ENCODE measurements at places on chromosomes 2 and 18.
A peak's percentile ranks its signal among the peaks of the same experiment; 100 is the strongest.

DNA sequence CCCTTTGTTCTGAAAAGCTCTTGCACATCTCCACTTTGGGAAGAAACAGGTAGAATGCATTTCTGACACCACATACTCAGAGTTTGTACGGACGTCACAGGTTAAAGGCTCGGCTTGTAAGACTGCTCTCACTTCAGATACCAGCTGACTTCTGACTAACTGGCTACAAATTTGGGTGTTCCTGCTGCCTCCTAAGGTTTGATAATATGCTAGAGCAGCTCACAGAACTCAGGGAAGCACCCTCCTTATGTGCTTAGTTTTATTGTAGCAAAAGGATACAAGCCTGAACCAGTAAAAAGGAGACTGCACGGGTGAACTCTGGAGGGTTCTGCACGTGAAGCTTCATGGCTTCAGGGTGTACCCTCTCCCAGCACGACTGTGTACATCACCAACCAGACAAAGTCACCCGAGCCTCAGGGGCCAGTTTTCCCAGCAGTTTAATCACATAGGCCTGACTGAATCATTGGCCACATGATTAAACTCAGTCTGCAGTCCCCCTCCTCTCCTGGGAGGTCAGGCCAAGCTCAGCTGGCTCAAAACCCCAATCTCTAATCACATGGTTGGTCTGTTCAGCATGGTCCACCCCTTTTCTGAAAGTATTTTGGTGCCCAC, 749.5 kb upstream of the RAB6C start:
- DNase-seq = no peak

DNA sequence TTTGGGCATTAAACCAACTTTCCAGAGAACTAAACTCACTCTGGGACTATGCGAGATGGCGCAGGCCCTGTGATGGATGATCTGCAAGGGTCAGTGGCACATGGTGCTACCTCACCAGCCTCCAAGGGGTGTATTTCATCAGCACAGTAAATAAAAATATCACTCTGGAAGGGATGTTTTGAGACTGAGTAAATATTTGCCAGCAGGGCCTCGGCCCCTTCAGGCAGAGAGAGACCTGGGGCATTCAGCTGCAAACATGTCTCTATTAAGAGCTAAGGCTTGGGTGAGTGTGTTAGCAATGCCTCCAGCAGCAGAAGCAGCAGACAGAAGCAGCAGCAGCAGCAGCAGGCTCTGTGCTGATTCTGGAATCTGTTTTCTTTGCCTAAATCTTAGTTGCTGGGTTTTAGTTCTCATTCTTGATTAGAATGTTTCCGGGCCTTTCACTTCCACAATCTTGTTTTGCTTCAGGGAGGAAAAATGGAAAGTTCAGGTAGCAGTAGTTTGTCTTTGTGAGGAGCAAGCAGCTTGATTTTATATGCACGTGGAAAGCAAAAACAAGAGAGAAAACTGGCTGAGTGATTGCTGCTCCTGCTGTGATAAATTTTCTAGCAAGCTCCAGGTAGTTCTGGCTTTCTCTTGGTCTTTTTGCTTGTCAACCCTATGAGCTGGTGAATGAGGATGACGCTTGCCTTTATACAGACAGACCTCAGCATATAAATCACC, 18.6 kb downstream of the ADCYAP1 start:
- DNase-seq = no peak

- no peak for DNase-seq
These were observed 161.6 kb downstream of the EPHA4 start for GRCh38 chr2:221410487-221410886.

DNA sequence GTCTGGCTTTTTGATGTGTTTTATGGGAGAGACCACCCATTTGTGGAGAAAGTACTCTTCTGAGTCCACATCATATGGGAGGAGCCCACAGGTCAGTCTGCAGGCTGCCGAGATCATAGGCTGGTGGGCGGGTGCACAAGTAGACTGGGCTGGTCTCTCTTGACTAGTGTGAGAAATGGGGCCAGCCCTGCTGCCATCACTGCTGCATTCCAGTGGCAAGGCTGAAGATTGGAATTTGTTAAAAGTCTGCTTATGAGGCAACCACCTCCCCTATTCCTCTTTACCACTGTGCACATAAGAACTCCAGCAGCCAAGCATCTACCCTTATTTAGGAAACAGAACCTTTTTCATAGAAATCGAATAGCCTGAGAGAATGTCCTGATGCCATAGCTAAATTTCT, 200.7 kb downstream of the DIS3L2 start:
- no peak for DNase-seq

DNA sequence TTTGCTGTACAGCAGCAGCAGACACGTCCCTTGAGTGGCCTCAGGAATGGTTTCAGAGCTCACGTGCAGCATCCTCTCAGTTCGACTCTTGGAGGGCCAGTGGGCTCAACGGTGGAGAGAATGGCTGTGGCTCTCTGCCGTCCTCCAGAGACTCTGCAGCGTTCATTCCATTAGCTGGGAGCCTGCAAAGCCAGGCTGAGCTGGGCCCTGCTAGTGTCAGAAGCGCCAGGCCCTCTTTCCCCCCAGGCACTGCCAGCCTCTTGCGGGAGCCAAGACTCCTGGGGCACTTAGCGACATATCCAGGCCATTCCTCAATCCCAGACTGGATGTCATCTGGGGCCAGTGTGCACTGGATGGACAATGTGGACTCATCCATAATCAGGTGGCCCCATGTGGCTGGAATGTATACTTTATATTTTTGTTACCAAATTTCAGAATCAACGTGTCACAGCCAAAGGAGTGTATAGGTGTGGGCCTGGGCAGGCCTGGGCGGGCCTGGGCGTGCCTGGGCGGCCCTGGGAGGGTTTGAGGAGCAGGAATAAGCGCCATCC, 125.1 kb upstream of the EPAS1 start:
- DNase-seq = no peak

GRCh38 chr18:22690556-22690955, 242.6 kb upstream of the RBBP8 start:
- DNase-seq = no peak

DNA sequence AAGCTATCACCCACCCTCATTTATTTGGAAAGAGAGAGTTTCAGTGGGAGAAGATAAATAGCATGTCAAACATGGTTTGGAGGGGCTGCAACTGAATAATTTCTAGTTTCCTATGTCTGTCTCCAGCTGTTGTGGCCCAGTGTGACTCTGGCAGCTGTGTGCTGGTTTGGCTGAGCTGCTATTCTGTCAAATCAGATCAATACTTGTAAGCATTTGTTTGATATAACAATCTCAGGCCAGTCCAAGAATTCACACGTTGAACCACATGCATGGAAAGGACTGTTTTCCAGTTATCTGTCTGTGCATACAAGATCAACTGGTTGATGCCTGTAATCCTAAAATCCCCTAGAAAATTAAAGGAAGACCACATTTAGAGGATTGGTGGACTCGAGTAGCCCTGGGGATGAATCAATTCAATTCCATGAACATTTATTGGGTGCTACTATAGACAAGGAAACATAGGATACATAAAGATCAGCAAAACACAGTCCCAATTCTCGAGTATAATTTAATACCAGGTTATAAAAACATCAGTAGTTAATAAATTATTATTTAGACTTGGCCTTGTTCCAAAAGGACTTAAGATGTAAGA, 209.0 kb upstream of the PARD3B start:
- no peak for DNase-seq

DNA sequence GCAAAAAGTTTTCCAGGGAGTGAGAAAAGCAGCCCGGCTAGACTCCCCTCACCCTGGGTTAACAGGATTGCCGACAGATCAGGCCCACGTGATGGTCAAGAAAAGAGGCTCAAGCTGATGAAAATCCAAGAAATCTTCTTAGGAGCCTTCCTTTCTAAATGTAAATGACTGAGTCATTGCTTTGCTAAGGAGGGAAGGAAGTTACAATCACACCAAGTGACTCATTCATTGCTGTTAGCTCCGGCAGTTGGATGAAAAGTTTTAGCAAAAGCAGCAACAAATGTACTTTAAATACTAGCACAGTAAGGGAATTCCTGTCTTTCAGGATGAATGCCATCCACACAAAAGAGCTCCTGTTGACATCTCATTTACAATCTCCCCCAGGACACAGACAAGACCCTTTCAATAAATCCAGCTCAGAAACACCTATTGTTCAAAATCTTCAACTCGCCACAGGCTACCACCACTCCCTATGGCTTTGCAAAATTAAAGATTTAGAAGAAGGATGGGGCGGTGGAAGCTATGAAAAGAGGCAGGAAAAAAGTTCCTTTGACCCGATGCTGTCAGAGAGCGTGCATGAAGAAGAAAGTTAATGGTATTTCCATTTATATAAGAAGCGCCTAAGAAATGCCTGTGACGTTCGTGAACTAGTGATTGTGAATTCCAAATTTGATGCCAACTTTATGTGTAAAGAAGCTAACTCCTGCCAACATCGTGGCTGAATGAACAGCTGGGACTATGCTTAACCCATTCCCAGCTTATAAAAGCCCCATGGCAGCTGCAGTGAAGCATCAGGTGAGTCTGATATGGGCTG, 153.7 kb downstream of the TGIF1 start:
- peak; percentile 79 for DNase-seq

DNA sequence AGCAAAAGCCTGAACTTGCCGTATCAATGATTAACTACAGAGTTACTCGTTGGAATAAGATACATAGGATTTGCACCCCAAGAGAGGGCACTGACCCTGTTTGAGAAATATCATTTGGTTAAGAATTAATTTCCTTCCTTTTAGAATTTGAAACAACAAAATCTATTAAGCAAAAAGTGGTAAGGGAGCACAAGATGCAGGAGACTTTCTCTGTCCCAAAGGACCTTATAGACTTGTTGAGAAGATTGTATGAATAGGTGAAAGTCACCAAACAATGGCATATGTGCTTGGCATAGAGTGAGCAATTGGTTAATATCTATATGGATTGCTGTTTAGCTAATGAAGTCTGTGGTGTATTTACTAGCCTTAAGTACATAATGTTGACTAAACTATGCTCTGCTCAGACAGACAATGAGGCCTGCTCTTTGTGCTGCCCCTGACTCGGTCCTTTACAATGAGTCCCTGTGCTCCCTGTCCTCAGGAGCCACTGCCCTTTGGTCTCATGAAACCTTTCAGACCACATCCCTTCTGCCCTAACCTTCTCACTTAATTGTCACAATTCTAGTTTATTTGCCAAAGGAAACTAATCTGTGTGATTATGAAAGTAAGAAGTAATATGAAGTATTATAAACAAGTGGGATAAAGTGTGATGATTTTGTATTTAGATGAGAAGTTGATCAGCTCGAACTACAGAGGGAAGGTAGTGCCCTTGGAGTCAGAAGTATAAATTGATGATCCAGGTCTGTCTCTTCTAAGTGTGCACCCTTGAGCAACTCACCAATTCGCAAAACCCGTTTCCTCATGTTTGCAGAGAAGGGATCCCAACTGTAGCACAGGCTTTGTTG, 21.2 kb upstream of the HNMT start:
- DNase-seq = no peak

DNA sequence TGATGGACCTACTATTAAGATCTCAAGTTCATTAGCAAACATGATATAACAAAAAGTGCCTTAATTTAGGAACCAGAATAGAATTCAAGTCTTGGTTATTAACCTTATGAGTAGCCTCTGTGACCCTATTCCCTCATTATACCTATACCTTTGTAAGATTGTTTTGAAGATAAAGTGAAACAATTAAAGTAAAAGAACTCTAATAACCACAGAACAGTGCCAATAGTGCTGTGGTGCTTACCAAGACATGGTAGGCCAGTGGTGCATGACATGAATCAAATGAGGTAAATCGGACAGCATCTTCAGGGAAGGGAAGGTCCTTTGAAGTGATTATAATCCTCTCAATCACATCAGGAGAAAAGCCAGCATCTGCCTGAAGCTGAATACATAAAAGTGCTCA, 36.4 kb downstream of the METTL4 start:
- DNase-seq = no peak

- peak; percentile 4 for DNase-seq
These were observed 542 bp downstream of the PGAP1 start for GRCh38 chr2:196925768-196926561.

- no peak for DNase-seq
These were observed 66.8 kb upstream of the STK39 start for GRCh38 chr2:168314236-168314635.

DNA sequence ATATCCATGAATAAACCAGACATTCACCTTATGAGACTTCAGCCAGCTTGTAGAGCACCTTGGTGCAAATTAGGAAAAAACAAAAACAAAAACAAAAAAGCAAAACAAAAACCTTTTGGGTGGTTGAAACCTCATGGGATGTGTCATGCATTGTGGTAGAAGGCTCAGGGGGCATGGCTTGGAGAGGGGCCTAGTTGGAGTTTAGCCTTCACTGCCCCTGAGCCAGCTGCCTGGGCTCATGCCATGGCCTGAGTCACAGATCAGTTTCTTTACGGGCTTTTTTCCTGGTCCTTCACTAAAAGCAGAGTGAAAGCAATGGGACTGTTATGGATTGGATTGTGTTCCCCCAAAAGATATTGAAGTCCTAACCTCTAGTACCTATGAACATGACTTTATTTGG, 22.0 kb upstream of the DAPL1 start:
- DNase-seq = no peak

GRCh38 chr18:7822435-7823331, 255.6 kb downstream of the PTPRM start:
- no peak for DNase-seq

DNA sequence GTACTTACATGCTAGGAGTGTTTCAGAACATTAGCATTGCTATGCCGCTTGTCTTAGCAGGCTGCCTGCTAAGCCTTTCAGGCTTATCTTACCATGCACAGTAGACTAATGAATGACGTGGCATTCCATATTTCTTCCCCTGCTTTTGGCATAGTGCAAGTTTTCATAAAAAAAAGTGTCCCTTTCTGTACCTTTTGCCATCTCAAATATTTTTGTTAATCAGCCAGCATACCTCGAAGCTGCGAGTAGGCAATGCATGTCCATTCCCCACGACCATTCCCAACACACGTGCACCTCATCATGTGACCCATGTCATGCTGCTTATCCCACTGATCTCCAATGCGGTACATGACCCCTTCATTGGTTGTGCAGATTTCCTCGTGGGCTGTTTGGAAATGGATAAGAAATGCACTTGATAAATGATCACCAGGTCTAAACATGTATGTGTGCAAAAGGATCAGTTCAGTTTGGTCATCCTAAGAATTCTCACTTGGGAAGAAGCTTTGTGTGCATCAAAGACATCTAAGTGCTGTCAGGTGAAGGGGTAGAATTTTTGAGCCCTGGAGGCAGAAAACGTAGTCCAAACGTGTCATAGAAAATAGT, 13.9 kb downstream of the FN1 start:
- DNase-seq = no peak

- peak; percentile 22 for DNase-seq
These were observed 175.2 kb downstream of the TNS1 start for GRCh38 chr2:217827430-217828201.

- DNase-seq = no peak
These were observed 3.0 kb upstream of the OSR1 start for GRCh38 chr2:19361325-19361990.

DNA sequence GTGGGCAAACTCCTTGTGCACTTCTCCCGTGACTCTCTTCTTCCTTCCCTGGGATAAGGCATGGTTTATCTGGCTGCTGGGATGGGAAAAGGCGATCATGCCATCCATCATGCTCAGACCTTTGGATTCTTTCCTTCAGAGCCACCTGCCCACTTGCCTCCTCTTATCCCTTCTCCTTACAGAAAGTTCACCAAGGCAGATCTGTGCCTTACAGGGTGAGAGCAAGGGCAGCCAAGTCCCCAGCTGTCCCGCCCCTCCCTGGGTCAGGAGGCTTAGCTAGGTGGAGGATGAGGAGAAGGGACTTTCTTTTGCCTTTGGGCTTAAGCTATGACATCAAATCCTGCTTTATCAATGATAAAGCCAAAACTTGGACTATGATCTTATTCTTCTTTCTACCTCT, 47.6 kb downstream of the KCNE4 start:
- no peak for DNase-seq

All from COLO829 (cell line).